ENCODE measurements at places on chromosomes 16 and 17. TPM values are rescaled to one million over a fixed set of nuclear protein-coding genes. Genes with fewer than 3 reads are reported as not detected.
A peak's percentile ranks its signal among the peaks of the same experiment; 100 is the strongest.

- peak; percentile 24 for DNase-seq
Measured at GRCh38 chr17:61635913-61636432, 45.0 kb upstream of the NACA2 start.

GRCh38 chr17:10790491-10791401 lies 13.2 kb downstream of the TMEM238L start:
- DNase-seq: no peak

The RAD51C gene
- polyA plus RNA-seq: 42.7 TPM

DNA sequence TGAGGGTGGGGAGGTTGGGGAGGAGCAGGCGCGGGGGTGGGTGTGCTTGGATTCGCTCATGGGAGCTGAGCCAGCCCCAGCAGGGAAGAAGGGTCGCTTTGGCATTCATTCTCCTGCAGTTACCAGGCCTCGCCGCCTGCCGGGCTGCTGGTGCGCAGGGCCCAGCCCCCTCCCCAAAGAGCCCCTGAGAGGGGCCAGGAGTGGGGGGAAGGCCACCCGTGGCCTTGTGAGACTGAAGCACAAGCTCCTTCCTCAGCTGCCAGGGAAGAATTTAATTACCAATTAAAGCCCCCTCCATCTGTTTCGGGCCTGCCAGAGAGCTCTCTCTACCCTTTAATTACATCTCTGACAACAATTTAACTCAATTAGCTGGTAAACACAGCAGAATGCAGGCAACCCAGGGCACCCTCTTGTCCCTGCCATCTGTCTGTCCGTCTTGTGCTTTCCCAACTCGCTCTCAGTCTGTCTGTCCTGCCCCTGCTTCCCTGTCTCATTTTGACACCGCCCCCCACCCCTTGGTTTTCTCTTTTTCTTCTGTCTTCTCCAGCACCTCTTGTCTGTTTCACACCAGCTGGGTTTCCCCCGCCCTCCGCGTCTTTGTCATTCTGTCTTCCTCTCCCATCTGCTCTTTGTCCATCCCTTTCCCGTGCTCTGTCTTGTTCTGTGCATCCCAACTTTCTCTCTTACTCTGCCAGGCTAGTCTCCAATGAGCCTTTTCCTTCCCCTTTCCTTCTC lies 32.7 kb downstream of the CDK5RAP3 start:
- no peak for DNase-seq

The CES3 gene
- polyA plus RNA-seq: 4.6 TPM

All from renal pelvis (tissue), 12 donors.